ENCODE measurements at places on chromosomes 2 and 18. TPM values are rescaled to one million over a fixed set of nuclear protein-coding genes. Genes with fewer than 3 reads are reported as not detected.

Gene RAPH1
- 21.1 TPM for total RNA-seq

Gene SEMA4F
- total RNA-seq, result 9.4 TPM

Gene GPR75
- total RNA-seq, result 1.8 TPM

DNA sequence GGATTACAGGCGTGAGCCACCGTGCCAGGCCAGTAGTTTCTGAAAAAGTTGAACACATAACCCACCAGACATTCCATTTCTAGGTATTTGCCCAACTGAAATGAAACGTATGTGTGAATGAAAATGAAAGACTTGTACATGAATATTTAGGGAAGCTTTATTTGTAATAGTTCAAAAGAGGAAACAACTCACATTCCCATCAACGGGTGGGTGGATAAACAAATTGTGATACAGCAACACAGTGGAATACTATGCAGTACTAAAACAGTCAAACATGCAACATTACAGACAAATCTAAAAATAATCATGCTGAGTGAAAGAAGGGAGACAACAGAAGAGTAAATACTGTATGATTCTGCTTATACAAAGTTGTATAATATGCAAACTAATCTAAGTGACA is 46.8 kb downstream of the TMEM131 start:
- no peak for DNase-seq

DNA sequence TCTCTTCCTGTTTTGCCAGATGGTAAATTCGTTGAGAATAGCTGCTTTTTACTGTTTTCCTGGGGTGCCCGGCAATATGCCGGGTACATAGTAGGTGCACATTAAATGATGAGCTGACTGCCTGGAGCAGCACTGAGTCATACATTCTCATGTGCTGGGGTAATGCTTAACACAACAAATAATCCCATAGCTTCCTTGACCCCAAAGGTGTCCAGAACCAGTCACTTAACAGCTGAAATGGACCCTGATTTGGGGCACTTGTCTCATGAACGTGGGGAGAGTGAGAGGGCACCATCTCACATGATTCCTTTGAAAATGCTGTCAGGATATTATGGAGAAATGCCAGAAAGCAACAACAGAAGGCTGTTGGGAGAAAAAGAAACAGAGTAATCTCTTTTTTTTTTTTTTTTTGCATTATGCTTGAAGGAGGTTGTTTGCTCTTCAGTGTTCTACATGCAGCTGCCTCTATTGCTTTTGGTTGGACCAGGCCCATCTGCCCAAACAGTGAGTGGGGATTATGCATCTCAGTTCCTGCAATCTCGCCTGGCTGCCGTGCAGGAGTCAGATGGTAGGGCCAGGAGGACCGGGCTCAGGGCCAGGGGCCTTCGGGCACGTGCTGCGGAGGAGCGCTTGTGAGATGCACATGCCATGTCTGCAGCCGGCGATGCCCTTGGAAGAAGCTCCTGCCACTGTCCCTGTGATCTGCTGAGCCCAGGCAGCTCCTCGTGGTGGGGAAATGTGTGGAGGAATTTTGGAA is 162.1 kb downstream of the SH3RF3 start:
- DNase-seq, result peak; percentile 66

GRCh38 chr18:56702946-56703345 is 51.8 kb downstream of the WDR7 start:
- peak; percentile 51 for DNase-seq

- peak; percentile 68 for DNase-seq
Observed at GRCh38 chr2:212708355-212708754, 169.8 kb upstream of the ERBB4 start.

DNA sequence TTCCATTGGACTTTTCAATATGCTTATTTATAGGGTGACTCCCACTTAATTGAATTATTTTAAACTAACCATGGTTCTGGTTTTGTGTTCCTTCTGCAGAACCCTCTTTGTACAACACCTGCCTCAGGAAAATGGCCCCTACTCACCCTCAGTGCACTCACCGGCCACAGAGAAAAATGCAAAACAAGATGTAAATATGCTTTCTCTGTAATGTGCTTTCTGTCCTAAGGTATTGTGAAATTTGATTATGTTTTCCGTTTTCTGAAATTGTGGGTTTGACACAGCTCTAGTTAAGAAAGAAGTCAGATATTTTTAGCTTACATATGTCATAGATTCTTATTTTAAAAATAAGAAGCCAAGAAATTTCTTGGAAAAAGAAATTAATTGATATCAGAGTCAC is 357.7 kb upstream of the SMIM21 start:
- no peak for DNase-seq

- DNase-seq, result peak; percentile 32
Observed at GRCh38 chr18:59114160-59114559, 25.5 kb upstream of the SEC11C start.

DNA sequence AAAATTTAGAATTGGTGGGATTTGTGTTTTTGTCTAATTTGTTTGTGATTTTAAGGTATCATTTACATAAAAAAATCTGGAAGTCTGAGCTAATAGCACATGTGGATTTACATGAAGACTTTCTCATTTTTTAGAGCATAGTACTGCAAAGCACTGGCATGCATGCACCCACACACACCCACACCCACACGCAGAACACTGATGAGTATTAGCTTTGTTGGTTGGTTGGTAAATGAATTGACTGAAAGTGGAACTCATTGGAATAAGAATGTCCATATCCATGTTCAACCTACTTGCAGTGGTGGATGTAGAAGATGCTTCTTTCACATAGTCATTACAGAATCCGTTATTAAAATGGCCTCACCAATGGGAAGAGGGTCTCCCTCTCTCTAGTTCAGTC is 475.8 kb downstream of the PLCL1 start:
- DNase-seq, result no peak

GRCh38 chr2:165794536-165794928 is 485 bp upstream of the GALNT3 start:
- peak; percentile 49 for DNase-seq

- DNase-seq, result peak; percentile 25
Observed at GRCh38 chr2:199932312-199932855, 21.3 kb downstream of the C2orf69 start.

DNA sequence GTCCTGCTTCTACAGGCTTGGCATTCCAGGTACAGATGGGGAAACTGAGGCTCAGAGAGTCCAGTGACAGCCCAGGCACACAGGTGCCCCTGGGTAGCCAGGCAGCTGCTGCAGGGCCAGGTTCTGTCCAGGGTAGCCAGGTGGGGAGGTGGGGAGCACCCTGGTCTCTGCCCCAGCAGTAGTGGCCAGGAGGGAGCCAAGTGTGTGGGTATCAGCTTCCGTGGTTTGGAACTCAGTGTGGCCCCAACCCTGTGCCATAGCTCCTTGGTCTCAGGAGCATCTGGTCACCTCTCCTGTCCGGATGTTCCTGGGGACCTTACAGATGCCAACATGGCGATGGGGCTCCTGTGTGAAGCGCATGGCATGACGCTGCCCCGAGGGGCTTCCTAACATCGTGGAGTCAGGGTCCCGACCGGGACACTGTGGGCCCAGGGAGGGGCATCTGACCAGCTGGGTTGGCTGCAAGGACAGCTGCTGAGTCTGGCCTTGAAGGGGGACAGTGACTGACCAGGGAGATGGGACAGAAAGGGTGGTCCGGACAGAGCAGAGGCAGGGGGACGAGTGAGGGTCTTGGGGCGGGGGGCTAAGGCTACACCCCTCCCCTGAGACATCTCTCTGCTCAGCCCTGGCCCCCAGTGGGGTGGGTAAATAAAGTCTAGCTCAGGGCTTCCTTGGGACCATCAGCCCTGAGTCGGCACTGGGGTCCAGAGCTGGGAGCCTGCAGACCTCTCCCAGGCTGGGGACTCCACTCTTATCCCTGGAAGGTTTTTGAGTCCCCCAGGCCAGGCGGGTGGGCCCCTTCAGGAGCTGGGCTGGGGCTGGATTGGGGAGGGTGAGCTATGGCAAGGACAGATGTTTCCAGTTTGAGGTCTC is 76.0 kb upstream of the SMAD7 start:
- DNase-seq, result no peak
